CD8-positive, alpha-beta T cell (primary cell): ENCODE measurements at places on chromosomes 2 and 18.
A peak's percentile ranks its signal among the peaks of the same experiment; 100 is the strongest.

- no peak for DNase-seq
Observed at GRCh38 chr2:44676379-44676778, 265.1 kb upstream of the SIX3 start.

DNA sequence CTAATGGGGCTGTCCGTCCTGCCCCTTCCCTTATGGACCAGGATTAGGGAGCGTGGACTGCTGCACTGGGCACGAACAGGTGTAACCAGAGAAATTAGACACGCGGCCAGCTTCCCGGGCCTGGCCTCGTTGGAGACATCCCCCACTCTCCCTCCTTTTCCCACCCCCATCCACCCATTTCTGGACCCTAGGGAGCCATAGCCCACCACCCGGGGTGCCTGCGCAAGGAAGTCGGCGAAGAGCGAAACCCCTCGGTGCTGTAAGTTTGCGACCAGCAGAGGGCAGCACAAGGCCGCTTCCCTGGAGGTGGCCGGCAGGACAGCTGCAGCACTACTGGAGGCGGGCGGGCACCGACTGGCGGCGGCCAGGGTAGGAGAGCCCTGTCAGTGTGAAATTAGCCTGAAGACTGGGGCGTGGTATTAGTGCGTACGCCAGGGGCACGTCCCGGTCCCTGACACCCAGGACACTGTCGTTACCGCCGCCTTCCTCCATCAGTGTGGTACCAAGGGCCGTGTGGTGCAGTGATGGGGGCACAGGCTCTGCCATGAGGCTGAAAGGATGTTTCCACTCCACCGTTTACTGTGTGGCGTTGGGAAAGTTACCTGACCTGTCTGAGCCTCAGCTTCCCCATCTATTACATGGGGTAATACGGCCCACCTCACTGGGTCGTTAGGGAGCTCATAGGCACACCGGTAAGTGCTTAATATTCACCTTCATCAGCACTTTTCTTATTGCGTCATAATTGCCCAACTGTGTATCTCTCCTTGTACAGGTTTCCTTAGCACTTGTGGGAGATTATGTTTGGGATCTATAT, 36.0 kb upstream of the CD207 start:
- DNase-seq: peak; percentile 73

GRCh38 chr2:231655488-231655887, 52.8 kb upstream of the PTMA start:
- no peak for DNase-seq

GRCh38 chr2:220104871-220105351, 477.5 kb downstream of the SLC4A3 start:
- no peak for DNase-seq

DNA sequence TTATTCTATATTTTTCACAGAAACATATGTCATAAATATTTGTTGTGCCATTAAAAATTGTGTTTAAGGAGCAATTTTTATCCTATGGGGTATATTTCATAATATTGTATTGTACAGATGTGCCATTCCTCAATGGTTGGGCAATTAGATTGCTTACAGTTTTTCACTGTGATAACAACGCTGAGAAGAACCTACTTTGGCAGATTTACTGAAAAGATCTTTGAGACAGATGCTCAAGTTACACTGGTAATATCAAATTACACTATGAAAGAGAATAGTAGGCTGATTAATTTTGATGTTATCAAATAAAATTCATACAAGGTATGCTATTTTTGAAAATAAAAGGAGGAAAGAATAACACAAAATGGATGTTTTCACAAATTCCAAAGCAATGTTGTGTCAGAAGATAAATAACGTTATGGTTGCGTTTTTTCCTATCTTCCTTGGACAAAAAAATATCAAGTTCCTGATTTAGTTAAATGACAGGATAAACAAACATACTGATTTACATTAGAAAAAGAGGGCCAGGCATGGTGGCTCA, 335.1 kb upstream of the ZNF521 start:
- no peak for DNase-seq
